ENCODE measurements at places on chromosomes 11 and 22.

- no peak for DNase-seq
These were observed 4.8 kb downstream of the OAF start for GRCh38 chr11:120215634-120216033.

DNA sequence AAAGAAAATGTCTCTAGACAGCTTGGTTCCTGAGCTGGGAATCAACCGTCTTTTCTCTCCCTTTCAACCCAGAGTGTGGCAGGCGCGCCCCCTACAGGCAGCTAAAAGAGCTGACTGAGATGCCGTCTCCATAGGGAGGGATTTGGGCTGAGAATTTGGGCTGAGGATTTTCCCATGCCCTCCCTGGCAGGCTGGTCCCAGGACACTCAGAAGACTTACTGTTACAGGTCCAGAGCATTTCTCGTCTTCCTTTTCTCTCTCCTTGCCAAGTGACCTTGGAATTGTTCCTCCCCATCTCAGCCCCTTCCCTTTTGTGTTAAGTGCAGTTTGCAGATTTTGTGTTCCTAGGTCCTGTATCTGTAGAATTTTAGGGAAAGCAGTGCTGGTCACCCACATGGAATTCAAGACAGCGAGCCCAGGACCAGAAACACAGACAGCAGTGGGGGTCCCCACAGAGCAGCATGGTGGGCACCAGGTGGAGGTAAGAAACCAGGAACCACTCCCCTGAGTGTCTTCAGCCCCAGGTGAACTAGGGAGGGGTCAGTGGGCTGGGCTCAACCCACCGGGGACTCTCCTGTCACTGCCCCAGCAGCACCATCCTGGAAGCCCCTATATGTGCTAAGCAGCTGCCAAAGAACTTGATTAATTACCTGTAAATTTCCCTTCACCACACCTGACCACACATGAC, 9.9 kb upstream of the IGLL5 start:
- DNase-seq: peak; percentile 52

DNA sequence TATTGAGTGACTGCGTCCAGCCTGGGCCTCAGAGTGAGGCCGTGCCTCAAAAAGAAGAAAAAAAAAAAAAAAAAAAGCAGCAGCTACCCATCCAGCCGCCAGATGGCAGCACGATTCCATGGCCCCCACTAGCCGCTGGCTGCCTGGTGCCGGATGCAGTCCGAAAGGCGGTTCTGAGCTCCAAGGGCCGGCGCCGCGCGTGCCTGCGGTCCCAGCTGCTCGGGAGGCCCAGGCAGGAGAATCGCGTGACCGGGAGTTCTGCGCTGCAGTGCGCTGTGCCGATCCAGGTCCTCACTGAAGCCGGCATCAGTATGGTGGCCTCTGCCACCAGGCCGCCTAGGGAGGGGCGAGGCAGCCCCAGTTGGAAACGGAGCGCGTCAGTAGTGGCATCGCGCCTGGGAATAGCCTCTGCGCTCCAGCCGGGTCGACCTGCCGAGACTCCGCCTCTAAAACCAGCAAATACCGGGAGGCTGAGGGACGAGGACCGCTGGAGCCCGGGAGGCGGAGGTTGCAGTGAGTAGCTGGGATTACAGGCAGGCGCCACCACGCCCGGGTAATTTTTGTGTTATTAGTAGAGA, 19.3 kb downstream of the SCARF2 start:
- peak; percentile 42 for DNase-seq

- DNase-seq: no peak
These were observed 4.1 kb downstream of the PANX2 start for GRCh38 chr22:50174382-50175190.

DNA sequence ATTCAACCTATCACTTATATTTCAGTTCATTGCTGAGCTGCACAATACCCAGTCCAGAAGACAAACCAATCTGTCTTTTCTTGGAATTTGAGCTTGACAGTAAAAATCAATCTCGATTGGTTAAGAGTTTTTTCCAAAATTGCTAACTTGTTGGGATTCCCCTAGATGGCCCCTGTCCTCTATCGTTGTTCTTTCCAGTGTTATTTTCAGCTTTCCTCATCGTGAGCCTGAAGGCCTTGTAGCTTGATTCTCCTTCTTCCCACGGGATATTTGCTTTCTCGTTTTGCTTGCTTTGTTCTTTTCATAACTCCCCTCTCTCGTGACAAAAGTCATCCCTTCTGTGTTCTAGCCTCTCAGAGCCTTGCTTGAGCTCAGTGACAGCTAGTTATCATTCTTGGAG, 3.1 kb downstream of the OR8B8 start:
- no peak for DNase-seq

DNA sequence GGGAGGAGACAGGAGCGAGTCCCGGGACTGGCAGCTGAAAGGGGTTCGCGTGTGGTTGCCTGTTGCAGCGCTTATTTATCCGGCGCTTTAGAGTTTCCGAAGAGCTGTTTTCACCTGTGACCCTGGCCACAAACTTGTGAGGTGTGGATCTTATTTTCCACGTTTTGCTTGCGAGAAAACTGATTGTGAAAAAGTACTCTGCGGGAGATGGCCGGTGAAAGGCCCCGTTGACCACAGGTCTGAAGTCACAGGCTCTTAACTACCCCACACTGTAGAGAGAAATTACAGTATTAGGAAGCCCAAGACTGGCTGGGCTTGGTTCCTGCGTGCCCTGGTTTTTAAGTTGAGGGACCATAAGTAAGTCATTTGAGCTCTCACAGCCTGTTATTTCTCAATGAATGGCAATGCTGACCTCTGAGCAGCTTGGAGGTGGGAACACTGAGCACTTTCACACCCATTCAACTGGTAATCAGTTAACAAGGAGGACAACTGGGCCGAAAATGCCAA, 379 bp upstream of the RAB38 start:
- no peak for DNase-seq

DNA sequence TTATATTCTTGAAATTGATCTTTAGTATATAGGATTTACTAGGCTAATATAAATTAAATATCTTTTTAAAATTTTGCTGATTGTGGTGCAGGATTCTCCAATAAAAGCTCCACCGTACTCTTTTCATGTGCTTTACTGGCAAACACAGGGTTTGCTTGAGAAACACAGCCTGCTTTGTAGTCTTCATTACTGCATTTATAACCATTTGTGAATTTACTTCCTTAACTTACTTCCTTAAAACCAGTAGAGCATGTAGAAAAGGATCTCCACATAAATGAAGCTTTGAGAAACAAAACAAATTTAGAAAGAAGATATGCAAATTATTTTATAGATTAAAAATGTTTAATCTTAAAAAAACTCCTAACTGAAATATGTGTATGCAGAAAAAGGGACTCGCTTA, 28.8 kb downstream of the SWAP70 start:
- no peak for DNase-seq

DNA sequence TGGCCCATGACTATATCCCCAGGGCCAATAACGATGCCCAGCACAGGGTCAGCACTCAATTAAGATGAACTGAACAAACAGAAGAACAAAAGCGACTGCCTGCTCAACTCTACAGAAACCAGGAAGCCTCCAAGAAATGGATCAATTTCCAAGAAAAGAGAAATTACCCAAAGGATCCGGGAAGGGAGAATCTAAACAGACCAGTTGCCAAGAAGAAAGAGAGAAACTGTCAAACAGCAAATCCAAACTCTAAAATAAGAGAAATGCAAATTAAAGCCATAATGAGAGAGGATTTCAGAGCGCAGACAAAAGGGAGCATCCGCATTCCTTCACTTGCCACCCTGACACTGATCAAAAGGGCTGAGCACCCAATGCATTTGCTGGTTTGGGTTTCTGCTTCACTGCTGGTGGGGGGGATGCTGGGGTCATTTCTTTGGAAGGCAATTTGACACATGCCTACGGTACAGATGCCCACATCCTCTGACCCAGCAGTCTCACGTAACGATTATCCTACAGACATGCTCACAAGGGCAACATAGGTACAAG, 37.7 kb upstream of the RFPL3 start:
- DNase-seq: no peak

DNA sequence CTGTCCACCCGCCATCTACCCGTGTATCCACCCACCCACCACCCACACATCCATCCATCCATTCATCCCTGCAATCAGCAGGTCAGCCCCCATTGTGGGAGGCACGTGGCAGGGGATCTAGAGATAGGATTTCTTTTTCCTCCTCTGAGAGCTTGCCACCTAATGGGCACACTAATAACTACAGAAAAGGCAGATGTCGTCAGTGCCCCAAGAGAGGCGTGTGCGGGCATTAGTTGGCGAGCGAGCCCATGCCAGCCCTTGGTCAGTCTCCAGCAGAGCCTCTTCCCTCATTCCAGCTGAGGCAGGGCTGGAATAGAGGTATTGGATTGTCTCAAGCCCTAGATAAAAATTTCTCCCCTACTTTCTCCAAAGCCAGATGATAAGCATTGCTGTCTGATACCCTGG, 9.7 kb downstream of the USP2 start:
- no peak for DNase-seq

- peak; percentile 27 for DNase-seq
These were observed 522.3 kb downstream of the BRD1 start for GRCh38 chr22:49305214-49305965.

DNA sequence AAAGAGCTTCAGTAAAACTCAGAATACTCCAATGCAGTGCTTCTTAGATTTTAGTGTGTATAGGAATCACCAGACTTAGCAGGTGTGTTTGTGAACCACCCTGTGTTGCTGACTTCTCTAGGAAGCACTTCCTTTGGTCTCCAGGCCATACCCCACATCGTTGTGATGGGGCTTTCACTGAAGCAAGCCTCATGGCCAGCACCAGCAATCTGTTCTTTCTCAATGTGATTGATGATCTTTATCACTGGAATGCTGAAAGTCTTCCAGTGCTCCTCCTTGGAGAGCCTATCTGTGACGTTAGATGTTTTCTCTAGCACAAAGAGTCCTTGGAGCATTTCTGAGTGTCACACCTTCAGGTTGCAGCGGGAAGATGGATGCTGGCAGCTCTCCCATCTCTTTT, 280.5 kb downstream of the DDX10 start:
- DNase-seq: no peak

All from activated naive CD8-positive, alpha-beta T cell treated with anti-CD3 and anti-CD28 coated beads, Interleukin-2, amount 50 U/mL, for 16 hours (primary cell).